ENCODE measurements at places on chromosomes 1 and 21.

DNA sequence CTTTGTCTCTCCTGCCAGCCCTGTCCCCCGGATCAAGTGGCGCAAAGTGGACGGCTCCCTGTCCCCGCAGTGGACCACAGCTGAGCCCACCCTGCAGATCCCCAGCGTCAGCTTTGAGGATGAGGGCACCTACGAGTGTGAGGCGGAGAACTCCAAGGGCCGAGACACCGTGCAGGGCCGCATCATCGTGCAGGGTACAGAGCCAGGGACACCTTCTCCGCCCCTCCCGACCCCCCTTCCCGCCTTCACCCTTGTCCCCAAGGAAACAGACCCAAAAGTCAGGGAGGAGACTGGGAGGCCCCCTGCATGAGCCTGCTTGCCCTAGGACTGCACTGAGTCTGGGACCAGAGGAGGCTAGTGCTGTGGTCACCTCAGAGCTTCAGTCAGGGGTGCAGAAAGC lies 18.2 kb downstream of the CNTN2 start:
- no peak for DNase-seq

DNA sequence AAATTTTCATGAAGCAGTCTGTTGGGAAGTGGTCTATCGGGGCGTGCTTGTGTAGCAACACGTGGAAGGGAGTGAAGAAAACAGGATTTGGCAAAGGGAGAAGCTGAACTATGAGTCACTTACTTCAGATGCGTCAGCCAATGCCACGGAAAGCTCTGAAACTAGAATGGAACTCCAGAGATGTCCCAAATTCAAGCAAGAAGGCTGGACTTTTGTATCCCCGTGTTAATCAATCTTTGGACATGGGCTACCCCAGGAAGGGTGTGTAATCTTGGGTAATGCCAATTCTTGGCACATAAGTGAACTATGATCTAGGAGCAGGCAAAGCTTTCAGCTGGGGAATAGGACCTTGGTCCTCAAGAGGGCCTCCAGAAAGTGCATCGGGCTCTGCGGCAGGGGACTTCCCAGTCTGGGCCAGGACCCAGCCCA lies 102.6 kb downstream of the ADSS2 start:
- DNase-seq, result no peak

DNA sequence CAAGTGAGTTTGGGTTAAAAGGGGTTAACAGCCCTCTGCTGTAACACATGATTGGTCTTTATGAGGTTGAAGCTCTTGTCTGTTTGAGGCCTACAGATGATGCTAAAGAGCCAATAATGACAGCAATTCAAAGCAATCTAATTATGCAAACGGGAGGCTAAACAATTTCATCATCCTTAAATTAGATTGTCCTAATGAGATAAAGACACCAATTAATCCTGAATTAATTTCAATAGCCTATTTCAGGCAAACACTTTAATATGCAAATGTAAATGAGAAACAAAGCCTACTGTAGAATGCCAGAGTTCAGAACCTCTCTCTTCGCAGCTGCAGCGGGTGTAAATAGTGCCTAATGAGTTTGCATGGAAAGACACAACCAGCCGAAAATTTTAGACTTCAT lies 504.7 kb upstream of the PBX1 start:
- no peak for DNase-seq

DNA sequence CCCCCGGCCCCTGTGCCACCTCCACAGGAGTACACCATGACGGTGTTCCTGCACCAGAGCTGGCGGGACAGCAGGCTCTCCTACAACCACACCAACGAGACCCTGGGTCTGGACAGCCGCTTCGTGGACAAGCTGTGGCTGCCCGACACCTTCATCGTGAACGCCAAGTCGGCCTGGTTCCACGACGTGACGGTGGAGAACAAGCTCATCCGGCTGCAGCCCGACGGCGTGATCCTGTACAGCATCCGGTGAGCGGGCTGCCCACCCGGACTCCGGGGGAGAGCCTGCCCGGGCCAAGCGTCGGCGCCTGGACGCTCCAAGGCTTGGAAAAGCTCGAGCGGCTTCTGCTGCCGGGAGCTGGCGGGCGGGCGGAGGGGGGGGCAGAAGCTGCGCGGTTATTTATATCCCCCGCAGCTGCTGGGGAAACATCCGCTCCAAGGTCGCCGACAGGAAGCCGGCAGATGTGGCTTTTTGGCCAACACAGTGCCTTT lies 6.4 kb downstream of the GABRD start:
- no peak for DNase-seq

DNA sequence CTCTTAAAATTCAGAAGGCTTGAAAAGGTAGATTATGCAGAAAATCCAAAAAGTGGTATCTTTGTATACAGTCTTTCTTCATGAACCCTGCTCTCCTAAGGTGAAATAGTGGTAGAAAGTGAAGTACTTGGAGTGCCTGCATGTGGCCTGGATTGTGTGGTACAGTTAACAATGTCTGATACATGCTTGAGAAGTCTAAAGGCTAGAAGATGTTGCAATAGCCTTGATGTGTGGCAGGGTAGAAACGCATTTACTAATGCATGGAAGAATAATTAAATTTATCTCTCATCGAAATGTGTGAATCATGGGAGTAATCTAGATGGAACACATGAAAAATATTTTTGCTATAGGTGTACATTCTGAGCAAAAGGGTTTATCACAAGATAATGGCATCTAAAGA lies 1632.3 kb upstream of the B3GALT2 start:
- DNase-seq, result no peak
